H4 (cell line): ENCODE measurements at places on chromosomes 5 and 9.

DNA sequence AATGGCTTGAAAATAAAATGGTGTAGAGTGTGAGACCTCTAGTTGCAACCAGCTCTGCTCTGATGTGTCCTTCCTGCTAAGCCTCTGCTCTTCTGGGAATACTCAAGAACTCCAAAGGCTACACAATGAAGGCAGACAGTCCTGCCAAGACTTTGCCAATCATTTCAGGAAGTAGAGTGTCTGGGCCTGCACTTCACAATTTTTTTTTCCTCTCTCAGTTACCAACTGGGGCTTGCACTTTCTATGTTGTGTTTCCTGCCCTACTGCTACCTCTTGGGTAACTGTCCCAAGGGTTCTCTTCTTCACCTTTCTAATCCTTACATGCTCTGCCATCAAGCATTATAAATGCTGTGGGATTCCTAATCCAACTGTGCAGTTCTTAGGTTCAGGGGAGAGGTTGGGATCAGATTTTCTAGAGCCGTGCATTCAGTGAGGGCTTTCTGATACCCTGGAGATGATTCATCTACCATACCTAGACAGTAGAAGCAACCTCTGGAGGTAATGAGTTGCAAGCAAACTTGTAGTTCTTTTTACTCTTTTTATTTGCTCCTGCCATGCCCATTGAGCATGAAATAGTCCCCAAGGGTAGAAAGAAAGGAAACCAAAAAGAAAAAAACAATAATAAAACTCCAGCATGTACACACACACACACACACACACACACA, 365.9 kb downstream of the MLLT3 start:
- DNase-seq: no peak

DNA sequence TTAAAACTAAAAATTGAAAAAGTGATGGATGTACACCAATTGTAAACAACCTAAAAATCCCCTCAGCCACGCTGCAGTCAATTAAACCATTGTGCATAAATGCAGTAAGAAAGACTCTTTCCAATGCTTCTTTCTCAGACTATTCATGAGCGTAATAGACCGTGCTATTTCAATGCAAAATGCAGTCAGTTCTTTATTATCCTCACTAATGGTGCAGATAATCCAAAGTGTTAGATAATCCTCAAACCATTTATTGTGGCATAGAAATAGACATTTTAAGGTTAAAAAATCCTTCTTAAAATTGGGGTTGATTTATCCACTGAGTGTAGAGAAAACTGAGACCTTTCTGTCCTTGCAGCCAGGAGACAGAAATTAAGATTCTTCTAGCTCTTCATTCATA, 1862.8 kb downstream of the EFNA5 start:
- no peak for DNase-seq

DNA sequence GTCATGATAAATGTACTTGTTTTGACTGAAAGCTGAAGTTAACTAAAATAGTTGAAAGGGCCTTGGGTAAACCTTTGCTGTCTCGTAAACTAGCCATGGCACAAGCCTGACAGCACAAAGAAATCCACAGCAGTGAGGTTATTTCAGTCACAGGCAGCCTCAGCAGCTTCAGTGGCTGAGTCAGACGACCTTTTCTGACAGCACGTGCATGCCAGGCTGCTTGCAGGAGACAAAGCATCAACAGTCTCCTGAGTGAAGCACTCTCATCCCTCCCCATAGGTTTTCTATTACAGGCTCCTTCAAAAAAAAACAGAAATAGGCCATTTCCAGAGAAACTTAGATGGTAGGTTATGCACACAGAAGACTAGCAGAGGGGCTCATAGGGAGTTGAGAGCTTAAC, 34.6 kb downstream of the OXCT1 start:
- DNase-seq: peak; percentile 81

DNA sequence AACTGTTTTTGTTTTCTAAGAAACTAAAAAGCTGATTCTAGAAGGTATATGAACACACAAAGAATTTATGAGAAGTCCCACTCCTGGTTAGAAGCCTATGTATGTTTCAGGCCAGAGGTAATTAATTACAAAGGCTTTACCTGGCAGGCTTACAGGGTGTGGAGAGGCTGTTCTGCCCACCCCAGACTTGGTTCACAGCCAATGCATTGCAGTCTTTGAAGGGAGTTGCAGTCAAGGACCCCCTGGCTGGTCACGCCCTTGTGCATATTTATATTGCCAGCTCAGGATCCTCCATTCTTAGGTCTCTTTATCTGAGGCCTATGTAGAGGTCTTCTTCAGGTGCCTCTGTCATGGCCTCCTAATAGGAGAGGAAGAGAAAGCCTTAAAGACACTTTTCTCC, 13.6 kb upstream of the PRSS3 start:
- DNase-seq: no peak

- no peak for DNase-seq
These were observed 50.9 kb downstream of the MVB12B start for GRCh38 chr9:126377536-126377935.

DNA sequence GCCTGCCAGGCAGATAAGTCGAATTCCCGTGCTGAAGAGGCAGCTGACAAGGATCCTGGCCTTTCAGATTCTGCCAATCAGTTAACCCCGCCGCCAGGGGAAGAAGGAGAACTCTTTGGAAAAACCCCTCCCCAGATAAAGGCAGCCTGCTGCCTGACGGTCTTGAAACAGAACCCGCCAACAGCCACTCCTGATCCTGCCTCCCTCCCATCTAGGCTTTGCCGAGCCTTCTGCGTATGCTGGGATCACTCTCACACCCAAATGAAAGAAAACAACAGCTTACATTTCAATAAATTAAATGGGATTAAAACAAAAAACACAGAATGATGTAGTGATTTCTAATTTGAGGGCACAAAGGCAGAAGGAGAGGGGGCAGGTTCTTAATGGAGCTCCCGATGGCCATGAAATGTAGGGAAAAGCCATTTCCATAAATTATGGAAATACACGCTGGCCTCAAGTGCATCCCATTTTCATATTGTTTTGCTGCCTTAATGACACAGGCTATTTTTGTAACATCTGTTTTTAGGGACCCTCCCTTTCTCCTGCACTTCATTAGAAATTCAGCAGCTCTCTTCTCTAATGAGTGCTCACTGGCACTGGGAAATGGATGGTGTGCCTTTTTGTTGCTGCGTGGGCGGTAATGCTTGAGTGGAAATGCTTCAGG, 319.1 kb downstream of the MED10 start:
- DNase-seq: no peak

- no peak for DNase-seq
These were observed 47.2 kb downstream of the NRG2 start for GRCh38 chr5:139995929-139996328.

GRCh38 chr9:5633243-5633642, 4.3 kb downstream of the RIC1 start:
- no peak for DNase-seq

DNA sequence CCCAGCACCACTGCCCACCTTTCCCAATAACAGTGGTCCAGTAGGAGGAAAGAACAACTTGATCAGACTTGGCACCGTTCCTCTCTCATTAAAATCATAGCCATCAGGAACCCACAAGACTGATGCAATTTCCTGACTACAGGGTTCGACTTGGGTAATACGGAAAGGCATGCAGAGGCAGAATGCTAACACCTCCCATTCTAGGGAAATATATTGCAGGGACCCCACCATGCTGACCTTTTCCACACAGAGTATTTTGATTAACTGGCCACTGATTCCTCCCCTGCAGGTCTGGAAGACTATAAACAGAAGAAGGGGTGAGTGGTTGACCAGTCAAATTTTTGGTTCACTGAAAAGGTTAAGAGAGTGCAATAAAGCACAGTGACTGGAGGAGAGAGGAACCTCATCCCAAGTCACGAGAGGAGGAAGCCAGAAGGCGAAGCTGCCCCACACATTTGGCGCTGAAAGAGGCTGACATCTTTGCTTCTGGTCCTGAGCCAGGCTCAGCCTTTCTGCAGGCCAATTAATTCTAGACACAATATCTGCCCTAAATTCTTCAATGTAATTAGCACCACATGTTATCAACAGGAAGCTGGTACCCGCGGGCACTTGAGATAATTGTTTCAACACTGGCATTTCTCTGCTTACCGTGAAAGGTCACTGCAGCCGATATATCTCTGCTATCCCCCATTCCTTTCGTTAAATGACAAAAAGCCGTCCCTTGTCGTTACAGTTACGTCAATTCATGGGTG, 64.7 kb upstream of the SPOCK1 start:
- peak; percentile 95 for DNase-seq
